ENCODE measurements at places on chromosomes 3 and 15.

- DNase-seq: no peak
Measured at GRCh38 chr15:70643783-70644125, 119.6 kb downstream of the UACA start.

DNA sequence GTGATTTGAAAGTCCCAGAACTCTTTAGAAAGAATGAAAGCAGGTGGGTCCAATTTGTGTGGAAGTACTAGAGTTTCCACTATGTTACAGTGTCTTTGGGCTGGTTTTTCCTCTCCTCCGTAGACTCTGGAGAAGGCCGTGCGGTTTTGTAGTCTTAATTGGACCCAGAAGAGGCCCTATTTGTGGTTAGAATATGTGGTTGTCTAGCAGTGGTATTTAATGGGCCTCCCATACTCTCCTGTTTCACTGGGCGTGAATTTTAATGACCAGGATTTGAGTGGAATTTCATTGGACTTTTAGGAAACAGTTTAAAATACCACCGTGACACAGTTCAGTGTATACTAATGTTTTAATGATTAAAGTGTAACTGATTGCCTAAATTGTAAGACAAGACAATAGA, 182.3 kb downstream of the BBX start:
- no peak for DNase-seq

DNA sequence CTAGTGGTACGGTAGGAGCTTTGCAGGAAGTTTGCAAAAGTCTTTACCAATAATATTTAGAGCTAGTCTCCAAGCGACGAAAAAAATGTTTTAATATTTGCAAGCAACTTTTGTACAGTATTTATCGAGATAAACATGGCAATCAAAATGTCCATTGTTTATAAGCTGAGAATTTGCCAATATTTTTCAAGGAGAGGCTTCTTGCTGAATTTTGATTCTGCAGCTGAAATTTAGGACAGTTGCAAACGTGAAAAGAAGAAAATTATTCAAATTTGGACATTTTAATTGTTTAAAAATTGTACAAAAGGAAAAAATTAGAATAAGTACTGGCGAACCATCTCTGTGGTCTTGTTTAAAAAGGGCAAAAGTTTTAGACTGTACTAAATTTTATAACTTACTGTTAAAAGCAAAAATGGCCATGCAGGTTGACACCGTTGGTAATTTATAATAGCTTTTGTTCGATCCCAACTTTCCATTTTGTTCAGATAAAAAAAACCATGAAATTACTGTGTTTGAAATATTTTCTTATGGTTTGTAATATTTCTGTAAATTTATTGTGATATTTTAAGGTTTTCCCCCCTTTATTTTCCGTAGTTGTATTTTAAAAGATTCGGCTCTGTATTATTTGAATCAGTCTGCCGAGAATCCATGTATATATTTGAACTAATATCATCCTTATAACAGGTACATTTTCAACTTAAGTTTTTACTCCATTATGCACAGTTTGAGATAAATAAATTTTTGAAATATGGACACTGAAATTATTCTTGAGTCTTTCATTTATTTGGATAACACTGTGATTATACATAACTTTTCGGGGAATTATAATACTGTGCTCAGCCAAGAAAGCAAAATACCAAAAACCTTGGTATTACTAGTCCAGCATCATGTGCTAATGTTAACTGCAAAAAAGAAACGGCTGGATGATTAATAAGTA, 2.2 kb downstream of the SOX2 start:
- DNase-seq: no peak

DNA sequence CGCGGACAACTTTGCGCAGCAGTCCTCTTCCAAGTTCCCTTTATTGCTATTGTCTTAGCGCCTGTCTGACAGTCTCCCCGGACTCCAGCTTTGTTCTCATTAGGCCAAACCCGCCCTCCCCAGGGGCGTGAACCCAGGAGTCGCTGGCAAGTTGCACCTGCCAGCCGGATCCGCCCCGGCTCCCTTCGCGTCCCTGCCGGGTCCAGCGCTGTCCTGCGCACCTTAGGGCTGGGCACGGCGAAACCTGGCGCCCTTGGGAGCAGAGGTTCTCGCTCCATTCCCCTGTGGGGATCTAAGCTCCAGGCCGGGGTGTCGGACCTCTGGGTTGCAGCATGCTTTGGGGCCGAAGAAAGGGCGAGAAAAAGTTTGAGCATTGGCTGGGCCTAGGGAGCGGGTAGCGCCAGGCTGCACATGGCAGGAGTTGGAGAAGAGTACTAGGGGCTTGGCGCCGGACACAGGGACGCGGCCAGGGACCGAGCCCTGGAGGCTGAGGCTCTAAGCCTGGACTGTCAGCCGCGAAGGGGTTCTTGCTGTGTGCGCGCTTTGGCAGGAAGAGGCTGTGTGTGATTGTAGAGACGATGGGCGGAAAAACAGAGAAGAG, 335.1 kb upstream of the THRB start:
- no peak for DNase-seq

DNA sequence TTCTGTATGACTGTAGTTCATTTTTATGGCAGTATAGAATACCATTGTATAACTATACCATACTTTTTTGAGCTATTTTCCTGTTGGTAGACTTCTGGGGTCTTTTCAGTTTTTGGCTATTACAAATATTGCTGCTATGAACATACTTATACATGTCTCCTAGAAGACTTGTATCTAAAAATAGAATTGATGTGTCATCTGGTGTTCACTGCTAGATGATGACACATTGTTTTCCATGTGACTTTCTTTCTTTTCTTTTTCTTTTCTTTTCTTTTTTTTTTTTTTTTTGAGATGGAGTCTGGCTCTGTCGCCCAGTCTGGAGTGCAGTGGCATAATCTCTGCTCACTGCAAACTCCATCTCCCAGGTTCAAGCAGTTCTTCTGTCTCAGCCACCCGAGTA, 69.8 kb downstream of the SH3GL3 start:
- DNase-seq: no peak

GRCh38 chr3:48826451-48826850, 21.2 kb downstream of the PRKAR2A start:
- DNase-seq: no peak

DNA sequence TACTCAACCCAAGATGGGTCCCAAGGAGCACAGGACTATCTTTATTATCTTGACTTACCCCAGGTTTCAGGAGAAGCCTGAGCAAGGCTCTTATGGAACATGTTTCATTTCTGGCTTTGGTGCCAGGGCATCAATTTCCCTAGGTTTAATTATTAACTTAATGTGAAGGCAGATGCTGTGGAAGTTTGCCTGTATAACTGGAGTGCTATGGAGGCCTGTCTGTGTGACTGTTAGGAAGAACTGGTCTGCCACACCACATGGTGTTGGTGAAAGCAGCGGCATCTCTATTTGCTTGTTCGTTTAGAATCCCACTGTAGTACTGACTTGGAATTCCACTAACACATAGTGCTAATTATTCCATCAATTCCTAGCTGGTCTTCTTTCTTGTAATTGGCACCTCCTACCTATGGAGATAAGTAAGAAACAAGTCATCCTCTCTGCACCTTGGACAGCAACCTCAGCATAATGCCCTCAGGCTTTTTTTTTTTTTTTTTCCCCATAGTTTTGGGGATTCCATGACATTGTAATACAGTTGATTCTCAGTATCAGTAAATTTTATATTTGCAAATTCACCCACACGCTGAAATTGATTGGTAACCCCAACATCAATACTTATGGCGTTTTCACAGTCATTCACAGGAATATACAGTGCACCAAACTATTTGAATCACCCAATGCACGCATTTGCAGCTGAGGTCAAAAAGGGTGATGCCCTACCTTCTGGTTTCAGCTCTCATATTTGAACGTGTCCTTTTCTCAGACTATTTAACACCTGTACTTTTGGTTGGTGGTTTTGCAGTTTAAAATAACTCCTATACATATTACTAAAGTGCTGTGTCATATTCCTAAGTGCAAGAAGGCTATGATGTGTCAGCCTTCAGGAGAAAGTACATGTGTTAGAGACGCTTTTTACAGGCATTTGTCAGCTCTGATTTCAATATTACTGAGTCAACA, 772.8 kb upstream of the LMCD1 start:
- no peak for DNase-seq

GRCh38 chr15:40982855-40983254, 29.6 kb downstream of the CHAC1 start:
- DNase-seq: no peak

GRCh38 chr3:131001071-131001470, 25.6 kb downstream of the ASTE1 start:
- no peak for DNase-seq

DNA sequence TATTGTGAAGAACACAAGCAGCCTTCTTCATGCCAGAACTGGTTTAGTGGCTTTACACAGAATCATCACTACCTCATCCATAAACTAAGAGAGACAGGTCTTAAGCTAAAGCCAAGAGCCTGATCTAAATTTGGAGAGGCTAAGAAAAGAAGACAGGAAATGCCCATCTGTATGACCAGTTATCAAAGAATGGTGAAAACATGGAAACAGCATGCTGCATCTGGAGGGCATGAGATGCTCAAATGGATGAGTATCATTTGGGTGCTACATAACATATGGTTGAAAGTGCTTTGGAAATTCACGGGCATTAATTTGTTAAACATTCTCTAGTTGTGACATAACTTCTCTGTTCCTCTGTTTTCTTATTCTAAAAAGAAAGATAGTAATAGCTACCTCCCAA, 112.5 kb downstream of the CPNE4 start:
- DNase-seq: no peak

GRCh38 chr3:168029705-168030104, 66.0 kb downstream of the GOLIM4 start:
- no peak for DNase-seq

All from stimulated activated CD4-positive, alpha-beta T cell treated with anti-CD3 and anti-CD28 coated beads, TNF-alpha, amount 100 ng/mL, for 1 hour (primary cell).